ENCODE measurements at places on chromosomes 6 and 20.

DNA sequence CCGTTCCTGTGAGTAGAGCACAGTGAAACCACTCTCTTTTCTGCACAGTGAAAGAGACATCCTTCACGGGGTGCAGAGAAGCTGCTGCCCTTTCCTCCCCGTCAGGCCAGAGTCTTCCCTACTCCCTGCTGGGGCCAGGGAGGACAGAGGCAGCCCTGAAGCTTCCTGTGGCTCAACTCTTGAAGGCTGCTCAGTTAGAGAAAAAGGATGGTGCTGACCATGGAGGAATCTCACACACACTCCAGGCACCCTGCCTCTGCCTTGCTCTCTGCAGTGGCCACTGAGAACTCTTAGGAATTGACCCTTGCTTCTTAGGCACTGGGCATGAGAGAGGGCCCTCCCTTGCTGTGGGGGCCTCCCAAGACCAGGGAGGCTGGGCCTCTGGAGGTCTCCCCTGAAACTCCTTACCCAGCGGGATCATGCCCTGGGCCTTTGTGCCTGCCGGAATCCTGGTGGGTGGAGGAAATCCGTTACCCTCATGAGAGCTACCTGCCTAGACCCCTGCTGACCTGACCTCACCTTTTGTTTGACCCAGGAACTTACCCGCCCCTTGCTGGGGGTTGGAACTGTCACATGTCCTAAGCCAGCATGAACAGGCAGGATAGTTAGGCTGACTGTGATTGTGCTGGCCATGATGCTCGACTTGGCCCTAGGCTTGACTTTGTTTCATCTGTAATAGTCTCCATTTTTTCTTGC, 65.0 kb upstream of the CD93 start:
- DNase-seq, result no peak

GRCh38 chr6:4299476-4299875, 164.1 kb upstream of the ECI2 start:
- DNase-seq, result no peak

GRCh38 chr20:20548527-20549266, 163.7 kb downstream of the RALGAPA2 start:
- DNase-seq, result peak; percentile 78

GRCh38 chr6:14750059-14750661, 495.7 kb upstream of the JARID2 start:
- no peak for DNase-seq
